Breast epithelium (tissue), 4 donors: ENCODE measurements at places on chromosomes 16 and 17. TPM values are rescaled to one million over a fixed set of nuclear protein-coding genes. Genes with fewer than 3 reads are reported as not detected.

Gene GNGT2
- not detected for total RNA-seq

Gene SLC38A10
- 104 TPM for total RNA-seq

Gene TBC1D3H
- not detected for total RNA-seq

Gene TMEM220
- 9.5 TPM for total RNA-seq

Gene SP6
- total RNA-seq: 3.6 TPM

Gene CLEC19A
- total RNA-seq: not detected

Gene MYL11
- not detected for total RNA-seq

Gene NEUROD2
- total RNA-seq: not detected

Gene SLC5A11
- 0.66 TPM for total RNA-seq

Gene SNX20
- total RNA-seq: 1.3 TPM

Gene HSPB9
- total RNA-seq: not detected

Gene PYY
- not detected for total RNA-seq

Gene TMEM132E
- under 0.01 TPM for total RNA-seq

Gene FOXL1
- 1.5 TPM for total RNA-seq

Gene CTRB2
- not detected for total RNA-seq

Gene NTN1
- total RNA-seq: 3.7 TPM

Gene NOL3
- total RNA-seq: 39.7 TPM

Gene TM4SF5
- total RNA-seq: not detected

Gene CYGB
- 5.9 TPM for total RNA-seq
